GM12891 (cell line): ENCODE measurements at places on chromosomes 11 and 22.

GRCh38 chr11:11843211-11843621, 1.4 kb downstream of the USP47 start:
- no peak for DNase-seq

- no peak for DNase-seq
These were observed 19.3 kb upstream of the ARAP1 start for GRCh38 chr11:72771507-72771906.

- no peak for DNase-seq
These were observed 76.0 kb upstream of the SORL1 start for GRCh38 chr11:121376130-121376529.

- no peak for DNase-seq
These were observed 26.8 kb downstream of the MICAL2 start for GRCh38 chr11:12137005-12137690.

- DNase-seq = peak; percentile 74
These were observed at the start of gene MYRF for GRCh38 chr11:61752117-61752924. MYRF (plus strand) TSS chr11:61752636; CDS start chr11:61752745, 109 bp downstream.

GRCh38 chr22:25987948-25988347, 181.3 kb upstream of the SEZ6L start:
- peak; percentile 28 for DNase-seq

GRCh38 chr11:41053894-41054293, 405.6 kb downstream of the LRRC4C start:
- DNase-seq = no peak

DNA sequence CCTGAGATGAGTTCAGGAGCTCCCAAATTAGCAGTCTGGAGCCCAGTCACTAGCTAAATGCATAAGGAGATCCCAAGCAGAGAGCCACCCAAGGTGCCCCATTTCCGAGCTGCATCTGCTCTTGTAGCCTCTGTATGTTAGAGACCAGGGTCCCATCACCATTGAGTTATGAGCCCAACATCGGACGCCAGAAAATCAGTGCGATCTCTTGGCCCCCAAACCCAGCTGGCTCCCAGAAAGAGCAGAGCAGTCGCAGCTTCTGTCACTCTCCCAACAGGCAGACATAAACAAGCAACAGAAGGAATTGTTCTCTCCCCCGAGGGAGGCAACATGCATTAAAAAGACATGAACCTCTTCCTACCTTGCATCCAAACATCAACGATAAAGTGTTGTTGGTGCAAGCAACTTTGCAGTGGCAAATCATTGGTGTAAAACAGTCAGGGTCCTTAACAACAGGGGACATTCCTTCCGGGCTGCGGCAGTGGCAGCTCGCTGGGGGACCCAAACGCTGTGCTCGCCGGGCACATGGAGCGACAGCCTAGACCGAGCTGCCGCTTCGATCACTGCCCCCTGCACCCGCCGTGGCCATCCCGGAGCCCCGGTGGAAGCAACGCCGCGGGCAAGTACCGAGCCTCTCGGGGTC, 907.1 kb downstream of the DLG2 start:
- DNase-seq = no peak

DNA sequence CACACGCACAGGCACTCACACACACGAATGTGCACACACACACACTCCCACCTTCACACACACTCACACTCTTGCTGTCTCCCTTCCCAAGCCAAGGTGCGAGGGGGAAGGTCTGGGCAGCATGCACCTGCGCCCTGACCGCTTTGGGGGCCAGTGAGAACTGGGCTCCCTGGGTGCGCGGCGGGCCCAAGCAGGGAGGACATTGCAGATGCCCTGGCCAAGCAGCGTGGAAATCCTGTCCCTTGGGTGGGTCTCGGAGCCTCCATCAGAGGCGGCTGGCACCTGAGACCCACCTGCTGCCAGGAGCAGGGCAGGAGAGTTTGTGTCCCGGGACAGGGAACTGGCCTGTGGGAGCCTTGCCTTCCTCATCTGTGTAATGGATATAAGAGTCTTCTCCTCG, 3.3 kb downstream of the CD81 start:
- DNase-seq = no peak

- DNase-seq = no peak
These were observed 20.6 kb downstream of the BCR start for GRCh38 chr22:23200898-23201297.

DNA sequence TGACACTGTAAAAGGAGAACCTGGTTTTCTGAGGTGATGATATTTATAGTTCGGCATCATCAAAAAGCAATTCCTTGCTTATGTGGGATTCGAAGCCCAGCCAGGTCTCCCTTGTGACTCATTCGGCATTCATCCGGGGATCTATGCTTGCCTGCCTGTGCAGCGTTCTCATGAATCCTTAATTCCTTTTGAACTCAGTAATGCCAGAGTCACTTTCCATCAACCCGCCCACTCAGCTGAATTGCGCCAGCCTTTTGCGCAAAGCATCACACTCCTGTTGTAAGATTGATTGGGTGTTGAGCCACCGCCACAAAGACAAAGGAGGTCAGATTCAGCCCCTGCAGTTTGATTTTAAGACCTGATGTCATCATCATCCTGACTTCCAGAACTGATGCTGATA, 128.6 kb downstream of the SLC17A6 start:
- no peak for DNase-seq

DNA sequence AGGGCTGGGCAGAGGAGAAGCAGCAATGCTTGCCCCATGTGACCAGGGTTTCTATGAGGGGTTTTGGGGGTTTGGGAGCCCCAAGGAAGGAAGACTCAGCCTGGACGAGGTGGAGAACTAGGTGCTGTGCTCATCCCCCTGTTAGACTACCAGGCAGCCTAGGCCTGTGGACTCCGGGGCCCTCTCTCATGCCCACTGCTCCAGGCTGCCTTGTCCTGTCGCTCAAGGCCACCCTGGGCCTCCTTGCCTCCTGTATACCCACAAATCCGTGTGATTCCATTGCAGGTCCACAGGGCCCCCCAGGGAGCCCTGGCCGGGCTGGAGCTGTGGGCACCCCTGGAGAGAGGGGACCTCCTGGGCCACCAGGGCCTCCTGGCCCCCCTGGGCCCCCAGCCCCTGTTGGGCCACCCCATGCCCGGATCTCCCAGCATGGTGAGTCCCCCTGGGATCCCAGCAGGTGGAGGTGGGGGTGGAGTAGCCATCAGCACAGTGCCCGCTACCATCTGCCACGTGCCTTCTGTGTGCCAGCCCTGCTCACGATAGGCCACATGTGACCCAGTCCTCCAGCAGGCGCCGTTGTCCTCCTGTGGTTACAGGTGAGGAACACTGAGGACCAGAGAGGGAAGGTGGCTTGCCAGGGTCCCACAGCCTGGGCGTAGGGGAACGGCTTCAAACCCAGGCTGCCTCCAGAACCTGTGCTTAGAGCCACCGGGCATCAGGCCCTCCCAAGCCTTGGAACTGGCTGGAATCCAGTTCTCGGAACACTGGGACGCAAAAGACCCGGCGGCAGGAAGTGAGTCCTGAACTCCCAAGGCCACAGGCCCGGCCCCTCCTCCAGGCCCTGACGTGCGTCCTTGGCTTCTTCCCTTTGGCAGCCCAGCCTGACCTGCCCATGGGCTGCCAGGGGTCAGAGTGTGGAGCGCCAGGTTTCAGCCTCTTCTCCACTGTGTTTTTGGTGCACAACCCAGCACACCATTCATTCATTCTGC, 26.6 kb downstream of the EMID1 start:
- peak; percentile 11 for DNase-seq

DNA sequence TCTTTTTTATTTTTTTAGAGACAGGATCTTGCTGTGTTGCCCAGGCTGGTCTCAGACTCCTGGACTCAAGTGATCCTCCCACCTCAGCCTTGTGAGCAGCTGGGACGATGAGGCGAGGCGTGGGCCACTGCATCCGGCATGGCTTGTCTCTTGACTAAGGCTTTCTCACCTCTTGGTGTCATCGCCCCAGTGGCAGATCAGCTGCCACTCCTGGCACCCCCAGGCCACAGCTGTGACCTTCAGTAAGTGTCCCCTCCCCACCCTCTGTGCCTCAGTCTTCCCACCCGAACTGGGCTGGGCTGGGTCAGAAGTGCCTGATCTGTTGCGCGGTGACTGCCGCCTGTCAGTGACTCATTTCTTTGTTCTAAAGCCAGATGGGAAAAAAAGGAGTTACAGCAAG, 3.6 kb downstream of the SYNGR1 start:
- no peak for DNase-seq

- DNase-seq = no peak
These were observed 8.2 kb downstream of the ARRB1 start for GRCh38 chr11:75342966-75343870.

- DNase-seq = no peak
These were observed 901.5 kb downstream of the BRD1 start for GRCh38 chr22:48926136-48926535.

GRCh38 chr11:118645066-118645715, 34.3 kb downstream of the TREH start:
- no peak for DNase-seq

GRCh38 chr11:4090258-4090657, 4.3 kb upstream of the RRM1 start:
- no peak for DNase-seq

GRCh38 chr22:20805972-20806471, 32.1 kb downstream of the SERPIND1 start:
- DNase-seq = no peak

GRCh38 chr11:43736502-43737200, 56.1 kb downstream of the HSD17B12 start:
- DNase-seq = no peak

DNA sequence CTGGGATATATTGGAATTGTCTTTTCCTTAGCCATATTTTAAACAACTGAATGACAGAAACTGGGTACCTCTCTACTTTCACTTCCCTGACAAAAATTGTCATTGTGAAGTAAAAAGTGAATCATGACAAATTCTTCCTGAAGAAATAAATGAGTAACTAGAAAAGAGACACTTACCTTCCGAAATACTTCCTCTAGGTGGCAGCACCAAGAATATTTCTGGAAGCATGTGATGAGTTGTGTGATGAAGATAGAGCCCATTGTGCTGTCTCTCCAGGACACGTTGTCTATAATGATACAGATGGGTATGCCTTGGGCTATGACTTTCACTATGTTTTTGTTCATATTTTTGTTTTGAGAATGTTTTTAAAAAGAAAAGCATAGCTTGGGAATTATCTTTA, 21.5 kb downstream of the CASP4 start:
- no peak for DNase-seq

GRCh38 chr22:22655452-22656290, 11.3 kb downstream of the GGTLC2 start:
- DNase-seq = no peak

DNA sequence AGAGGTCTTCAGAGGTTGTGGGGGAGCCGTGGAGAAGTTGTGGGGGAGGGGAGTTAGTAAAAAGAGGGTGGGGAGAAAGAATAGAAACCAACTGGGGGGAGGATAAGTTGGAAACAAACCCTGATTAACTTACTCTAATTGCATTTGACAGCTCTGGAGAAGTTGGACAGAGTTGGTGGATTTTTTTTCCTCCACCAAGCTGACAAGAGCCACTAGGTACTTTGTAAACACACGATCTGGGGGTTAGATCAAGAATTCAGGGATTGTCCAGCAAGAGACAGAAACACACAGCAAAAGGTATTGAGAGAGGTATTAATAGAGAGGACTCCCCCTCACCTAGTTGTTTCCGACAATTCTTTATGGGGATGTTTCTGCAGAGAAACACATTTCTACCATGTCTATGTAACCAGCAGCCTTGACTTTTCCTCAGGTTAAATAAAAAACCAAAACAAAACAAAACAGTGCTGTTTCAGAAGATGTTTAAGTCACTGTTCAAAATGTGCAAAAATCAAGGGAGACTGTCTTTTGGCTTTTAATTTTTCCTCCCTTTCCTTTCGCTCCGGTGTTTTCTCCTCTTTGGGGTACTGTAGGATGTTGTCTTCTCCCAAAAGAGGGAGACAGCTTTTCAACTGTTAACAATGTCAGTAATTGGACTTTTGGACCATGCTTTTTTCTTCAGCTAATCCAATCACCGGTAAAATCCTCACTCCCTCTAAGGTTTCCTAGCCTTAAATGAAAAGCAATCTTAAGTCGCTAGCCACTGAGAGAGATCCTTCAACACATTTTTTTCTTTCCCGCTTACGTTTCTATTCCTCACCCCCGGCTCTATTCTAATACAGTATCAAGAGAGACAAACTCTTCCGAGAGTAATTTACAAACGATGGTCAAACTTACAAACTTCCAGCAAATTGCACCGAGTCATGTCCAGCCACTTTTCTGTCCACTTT, 708 bp downstream of the MAML2 start:
- DNase-seq = no peak

GRCh38 chr22:46996595-46997310, 234.3 kb downstream of the TBC1D22A start:
- no peak for DNase-seq

- DNase-seq = no peak
These were observed 4.3 kb downstream of the CLTCL1 start for GRCh38 chr22:19287076-19287707.

DNA sequence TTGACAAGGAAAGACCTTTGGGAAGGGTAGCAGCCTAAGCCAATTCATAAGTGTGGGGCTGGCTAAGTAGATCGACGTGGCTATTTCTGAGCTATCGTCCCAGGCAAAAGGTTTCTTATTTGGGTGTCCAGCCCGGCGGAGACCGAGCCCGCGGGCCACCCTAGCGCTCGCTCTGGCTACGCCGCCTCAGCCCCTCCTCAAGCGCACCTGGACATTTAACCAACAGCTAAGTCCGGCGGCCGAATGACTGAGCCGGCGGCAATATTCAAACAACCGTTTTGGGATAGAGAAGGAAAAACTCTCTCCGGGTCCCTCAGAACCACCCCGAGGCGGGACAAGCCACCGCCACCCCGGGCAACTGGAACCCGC, 457 bp downstream of the RNF141 start:
- DNase-seq = no peak

DNA sequence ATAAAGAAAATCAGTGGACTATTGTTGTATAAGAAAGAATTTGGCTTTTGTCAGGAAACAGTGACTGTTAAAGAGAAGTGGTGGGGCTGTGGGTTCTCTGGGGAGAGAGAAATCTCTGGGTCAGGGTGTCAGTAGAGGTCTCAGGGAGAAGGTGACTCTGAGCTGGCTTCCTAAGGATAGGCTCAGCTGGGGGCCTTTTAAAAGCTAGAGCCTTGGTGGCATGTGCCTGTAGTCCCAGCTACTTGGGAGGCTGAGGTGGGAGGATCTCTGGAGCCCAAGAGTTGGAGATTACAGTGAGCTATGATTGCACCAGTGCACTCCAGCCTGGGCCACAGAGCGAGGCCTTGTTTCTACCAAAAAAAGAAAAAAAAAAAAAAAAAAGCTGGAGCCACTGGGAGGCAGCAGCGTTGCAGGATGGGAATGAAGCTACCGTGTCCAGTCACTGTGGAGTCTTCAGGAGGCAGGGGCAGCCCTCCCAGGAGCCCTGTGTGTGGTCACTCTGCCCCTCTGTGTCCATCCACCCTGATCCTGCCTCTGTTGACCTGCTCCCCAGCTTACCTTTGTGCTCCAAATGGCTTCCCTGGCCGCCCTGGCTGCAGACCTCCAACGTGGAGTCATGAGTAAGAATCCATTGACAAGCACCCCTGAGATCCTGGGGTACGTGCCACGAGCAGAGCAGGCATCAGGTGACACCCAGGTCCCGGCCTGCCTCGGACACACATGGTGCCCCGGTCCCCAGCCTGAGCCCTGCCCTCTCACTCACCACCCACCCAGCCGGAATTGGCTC, 5.4 kb upstream of the MIF start:
- DNase-seq = no peak
